ENCODE measurements at places on chromosomes 13 and 19. TPM values are rescaled to one million over a fixed set of nuclear protein-coding genes. Genes with fewer than 3 reads are reported as not detected.

GRCh38 chr13:111877906-111878305 lies 189.0 kb upstream of the SOX1 start:
- H3K4me3 ChIP-seq = no peak overlapping the region
- no peaks in the 10 kb centered on the region for H3K4me1 ChIP-seq
- H3K27me3 ChIP-seq = no peaks in the 10 kb centered on the region
- H3K36me3 ChIP-seq = no peaks in the 10 kb centered on the region
- no peak for DNase-seq
- no peak overlapping the region for H3K27ac ChIP-seq

Gene ANKLE1
- 0.48 TPM for total RNA-seq

Gene ZSCAN1
- not detected for total RNA-seq

Gene KLK3
- total RNA-seq = 6.0 TPM

DNA sequence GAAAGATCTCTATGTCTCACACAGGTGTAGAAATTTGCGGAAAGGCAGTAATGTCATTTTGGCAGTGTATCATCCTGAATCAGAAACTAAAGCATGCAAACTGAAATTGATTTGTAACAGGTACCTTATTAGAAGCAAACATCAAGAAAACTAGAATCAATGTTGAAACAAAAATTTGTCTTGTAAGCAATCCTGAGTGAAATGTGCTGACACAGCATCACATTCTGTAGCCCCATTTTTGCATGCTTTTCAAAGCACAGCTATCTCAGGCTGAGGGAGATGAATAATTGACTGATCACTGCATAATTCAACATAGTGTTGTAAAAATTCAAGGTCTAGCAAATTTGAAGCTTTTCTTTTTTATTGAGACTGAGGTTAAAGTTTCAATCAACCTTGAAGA lies 539.7 kb downstream of the DACH1 start:
- DNase-seq = no peak
- no peaks in the 10 kb centered on the region for H3K27me3 ChIP-seq
- H3K27ac ChIP-seq = no peak overlapping the region
- no peaks in the 10 kb centered on the region for H3K4me1 ChIP-seq

Gene DMWD
- total RNA-seq = 42.3 TPM

- no peaks in the 10 kb centered on the region for H3K36me3 ChIP-seq
- no peaks in the 10 kb centered on the region for H3K4me1 ChIP-seq
- no peaks in the 10 kb centered on the region for H3K27me3 ChIP-seq
- DNase-seq = no peak
- H3K4me3 ChIP-seq = no peak overlapping the region
These were observed 12.6 kb downstream of the KLC3 start for GRCh38 chr19:45352914-45353796.

DNA sequence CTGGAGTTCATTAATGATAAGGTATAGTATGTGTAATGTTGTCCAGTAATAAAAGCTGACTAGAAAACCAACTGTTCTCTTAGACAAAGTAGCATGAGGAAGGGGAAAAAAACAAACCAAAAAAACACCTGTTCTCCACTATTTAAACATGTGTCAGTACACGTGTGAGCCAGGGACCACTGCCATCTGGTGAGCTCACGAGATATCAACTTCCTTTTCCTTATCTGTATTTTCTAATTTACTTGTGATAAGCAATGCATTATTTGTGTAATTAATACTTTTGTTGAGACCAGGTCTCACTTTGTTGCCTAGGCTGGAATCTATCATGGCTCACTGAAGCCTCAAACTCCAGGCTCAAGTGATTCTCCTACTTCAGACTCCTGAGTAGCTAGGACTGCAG lies 4.3 kb upstream of the SIX5 start:
- peaks cover 15% of the 10 kb centered on the region for H3K4me1 ChIP-seq
- no peak overlapping the region for H3K4me3 ChIP-seq
- no peaks in the 10 kb centered on the region for H3K27me3 ChIP-seq
- no peaks in the 10 kb centered on the region for H3K36me3 ChIP-seq
- no peak overlapping the region for H3K27ac ChIP-seq

Data from transverse colon (tissue), 4 donors.